HFFc6 (cell line): ENCODE measurements at places on chromosomes 11 and 22. TPM values are rescaled to one million over a fixed set of nuclear protein-coding genes. Genes with fewer than 3 reads are reported as not detected.
A peak's percentile ranks its signal among the peaks of the same experiment; 100 is the strongest.

DNA sequence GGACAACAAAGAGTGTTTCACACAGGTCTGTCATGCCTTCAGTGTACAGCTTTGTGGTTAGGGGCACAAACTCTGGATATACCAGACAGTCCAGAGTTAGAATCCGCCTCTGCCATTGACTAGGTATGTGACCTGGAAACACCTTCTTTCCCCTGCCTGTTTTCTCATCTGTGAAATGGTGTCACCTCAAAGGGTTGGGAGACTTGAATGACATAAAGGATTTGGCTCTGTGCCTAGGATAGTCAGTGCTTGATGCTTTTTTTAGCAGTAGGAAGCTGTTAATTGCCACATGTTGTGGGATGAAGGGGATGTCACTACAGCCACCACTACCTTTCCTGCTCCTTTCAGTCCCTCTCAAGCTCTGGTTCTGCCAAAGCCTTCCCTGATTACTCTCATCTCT lies 17.4 kb upstream of the LRRC55 start:
- no peak for DNase-seq

DNA sequence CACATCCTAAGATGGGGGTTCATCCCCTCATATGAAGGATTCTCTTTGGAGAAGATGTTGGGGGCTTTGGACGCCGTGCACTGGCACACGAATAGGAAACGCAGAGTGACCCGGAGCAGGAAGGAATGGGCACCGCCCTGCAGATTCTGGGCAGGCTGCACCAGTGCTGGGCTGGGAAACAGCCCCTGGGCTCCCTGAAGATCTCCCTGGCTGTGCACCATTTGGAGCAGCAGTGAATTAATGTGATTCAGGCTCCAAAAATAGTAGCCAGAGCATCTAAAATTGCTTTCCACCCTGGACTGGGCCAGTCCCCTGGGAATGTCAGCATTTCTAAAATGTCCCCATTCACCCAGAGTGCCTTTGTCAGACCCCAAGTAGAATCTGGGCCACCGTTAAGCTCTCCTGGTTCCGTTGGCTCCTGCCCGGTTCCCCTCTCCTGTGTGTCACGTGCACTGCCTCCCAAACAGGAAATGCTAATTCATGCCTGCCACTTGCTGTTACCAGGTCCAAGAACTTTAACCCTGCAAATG lies 18.6 kb downstream of the IRAG1 start:
- DNase-seq: no peak

GRCh38 chr11:64021757-64022093 lies 14.0 kb upstream of the FLRT1 start:
- DNase-seq: no peak

DNA sequence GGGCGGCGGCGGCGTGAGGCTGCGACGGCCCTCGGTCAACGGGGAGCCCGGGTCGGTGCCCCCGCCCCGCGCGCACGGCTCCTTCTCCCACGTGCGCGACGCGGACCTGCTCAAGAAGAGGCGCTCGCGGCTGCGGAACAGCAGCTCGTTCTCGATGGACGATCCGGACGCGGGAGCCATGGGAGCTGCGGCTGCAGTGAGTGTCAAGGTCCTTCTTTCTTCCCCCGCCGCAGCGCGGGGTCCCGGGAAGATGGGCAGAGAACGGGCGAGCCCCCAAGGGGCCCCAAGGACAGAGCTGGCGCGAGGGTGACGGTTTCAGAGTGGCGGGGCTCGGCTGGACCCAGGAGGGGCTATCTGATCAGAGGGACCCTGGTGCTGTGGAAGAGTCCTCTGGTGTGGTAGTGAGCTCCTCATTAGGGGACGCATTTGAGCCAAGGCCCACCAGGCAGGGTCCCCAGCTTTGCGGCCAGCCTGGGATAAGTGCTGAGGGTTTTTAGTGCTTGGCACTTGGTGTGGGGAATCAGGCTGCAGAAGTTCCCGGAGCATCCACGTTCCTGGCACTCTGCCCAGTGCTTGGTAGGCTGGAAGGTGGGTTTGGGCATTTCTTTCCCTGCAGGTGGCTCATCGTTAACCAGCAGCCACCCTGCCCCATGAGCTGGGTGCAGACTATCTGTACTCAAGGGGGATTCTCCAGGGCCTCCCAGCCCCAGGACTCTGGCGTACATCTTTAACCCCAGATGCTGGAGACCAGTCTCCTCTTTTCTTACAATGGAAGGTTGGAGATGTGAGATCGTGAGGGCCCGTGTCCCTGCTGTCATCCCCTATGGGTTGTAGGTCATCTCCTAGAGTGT lies 9.8 kb downstream of the EHBP1L1 start:
- DNase-seq: no peak

- DNase-seq: peak; percentile 35
These were observed 28.7 kb downstream of the GUCD1 start for GRCh38 chr22:24526191-24526590.

DNA sequence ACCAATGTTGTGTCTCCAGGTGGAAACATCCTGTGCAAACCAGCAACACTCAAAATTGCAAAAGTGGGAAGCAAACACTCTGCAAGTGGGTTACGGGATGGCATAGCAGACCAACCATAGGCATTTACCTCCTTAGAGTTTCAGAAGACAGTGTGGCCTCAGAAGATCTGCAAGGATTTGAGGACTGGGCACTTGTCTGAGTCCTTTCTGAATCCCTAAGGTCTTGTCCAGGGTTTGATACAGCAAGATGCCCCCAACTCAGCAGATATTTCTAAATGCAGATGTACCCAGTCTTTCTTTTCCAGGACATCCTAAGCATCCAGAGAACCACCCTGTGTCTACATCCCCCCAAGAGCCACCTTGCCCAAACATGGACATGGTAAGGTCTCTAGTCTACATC lies 51.7 kb upstream of the SHANK2 start:
- no peak for DNase-seq

ST14 gene
- total RNA-seq: not detected in 3 replicates

GRCh38 chr11:102799681-102800340 lies 1.9 kb upstream of the MMP1 start:
- no peak for DNase-seq

DNA sequence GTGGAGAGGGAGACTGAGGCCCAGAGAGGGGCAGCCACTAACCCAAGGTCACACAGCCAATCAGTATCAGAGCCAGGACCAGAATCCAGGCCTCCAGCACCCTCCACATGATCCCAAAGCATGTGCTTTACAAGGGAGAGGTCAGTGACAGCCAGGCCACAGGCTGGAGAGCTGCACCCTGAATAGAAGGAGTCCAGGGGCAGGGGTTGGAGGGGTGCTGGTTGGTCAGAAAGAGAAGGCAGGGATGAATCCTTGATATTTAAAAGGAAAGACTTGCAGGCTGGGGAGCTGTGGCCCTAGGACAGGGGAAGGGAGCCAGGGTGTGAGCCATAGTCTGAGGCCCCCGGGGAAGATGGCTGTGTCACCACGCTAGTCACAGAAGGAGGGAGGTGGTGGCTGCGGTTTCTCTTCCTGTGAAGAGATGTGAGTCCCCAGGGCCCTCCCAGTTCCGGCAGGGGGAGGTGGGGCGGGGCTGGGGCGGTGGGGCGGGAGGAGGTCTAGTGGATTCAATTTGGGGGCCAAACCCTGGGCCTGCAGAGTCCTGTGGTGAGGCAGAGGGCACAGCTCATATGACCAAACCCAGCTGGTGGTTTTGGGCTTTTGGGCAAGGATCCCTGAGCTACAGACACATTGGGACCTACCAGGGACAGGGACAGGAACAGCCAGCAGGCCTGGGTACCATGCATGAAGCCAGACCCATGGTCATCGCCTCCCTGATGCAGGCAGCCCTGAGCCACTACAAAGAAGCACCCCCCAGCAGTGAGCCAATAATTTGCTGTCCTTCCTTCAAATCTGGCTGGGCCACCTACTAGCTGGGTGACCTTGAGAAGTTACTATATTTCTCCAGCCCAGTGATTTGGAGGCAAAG lies 14.0 kb downstream of the RAC2 start:
- peak; percentile 66 for DNase-seq

MMP7 gene
- total RNA-seq: not detected in 2 replicates

- DNase-seq: no peak
These were observed 47.0 kb upstream of the LINC01488 start for GRCh38 chr11:69434471-69434931.

DNA sequence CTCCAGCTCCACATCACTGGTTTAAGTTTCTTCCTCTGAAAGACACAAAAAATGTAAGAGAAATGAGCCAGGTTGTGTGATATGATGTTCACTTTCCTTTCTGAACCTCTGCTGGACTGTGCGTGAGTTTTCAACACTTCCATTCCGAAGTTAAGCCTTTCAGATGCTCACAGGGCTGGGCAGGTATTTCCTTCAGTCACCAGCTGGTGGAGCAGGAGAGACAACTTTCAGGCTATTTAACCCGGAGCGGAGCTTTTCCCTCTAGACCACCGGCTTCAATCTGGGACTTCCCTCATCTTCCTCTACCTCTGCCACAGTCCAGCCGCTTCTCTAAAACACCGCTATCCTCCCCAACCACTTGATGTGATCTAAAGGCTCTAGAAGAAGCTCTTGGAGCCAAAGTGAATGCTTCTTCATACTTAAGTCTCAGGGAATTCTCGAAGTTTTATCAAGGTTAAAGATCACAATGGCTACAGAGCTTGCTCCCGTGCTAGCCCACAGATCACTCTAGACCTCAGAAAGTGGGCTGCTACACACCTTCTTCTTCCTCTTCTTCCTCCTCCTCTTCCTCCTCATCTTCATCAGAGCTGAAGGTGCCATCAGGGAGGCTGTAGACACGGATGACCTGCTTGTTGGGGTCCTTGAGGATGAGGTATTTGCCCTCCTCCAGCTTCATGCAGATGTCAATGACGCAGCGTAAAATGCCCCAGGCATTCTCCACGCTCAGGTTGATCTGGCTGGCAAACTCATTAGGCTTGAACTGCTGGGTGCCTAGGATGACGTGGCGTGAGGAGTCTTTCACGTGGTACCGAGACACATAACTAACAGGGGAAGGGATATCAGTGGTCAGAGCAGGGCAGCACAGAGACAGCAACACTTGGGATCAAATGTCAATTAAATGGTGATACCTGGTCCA lies 4.4 kb upstream of the FOXRED2 start:
- DNase-seq: peak; percentile 23

DNA sequence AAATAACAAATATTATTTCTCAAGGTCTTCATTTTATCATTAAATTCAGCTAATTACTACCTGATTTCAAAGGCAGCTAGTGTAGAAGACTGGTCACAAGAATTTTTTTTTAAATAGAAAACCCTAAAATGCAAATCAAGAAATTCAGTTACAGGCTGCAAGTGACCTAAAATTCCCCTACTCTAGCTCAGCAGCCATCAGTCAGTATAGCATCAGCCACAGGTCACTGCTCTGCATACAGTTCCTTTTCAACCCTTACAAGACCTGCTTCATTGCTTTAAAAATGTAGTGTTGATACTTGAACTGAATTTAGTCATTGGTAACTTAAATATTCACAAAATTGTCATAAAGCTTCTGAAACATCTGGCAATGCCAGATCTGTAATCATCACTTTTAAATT lies 9.5 kb upstream of the B3GNT6 start:
- no peak for DNase-seq

- DNase-seq: no peak
These were observed 219.4 kb downstream of the CADM1 start for GRCh38 chr11:115284773-115285172.

RPS19BP1 gene
- 75.9 to 104 TPM (median 93.0 TPM) in 3 replicates for total RNA-seq

DNA sequence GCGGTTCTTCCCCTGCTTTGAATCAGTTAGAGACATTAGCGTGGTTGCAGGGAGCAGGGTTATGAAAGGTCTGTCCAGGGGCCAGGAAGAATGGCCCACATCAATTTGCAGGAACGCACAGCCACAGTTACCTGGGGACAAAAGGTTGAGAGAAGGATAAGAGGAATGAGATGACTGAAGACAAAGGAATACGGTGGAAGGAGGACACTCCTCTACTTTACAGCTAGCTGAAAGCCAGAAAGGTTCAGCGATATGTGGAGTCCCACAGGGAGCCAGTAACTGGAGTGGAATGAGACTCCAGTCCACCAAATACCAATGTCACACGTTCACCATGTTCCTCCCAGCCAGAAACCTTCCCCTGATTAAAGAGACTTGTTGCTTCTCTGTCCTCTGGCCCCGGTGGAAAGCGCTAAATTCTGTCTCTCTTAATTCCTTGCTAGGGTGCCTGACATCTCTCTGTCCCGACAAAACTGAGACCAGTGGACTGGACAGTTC lies 10.7 kb downstream of the XNDC1N start:
- DNase-seq: no peak

- DNase-seq: no peak
These were observed 101.8 kb downstream of the MYO18B start for GRCh38 chr22:25843660-25844405.

DNA sequence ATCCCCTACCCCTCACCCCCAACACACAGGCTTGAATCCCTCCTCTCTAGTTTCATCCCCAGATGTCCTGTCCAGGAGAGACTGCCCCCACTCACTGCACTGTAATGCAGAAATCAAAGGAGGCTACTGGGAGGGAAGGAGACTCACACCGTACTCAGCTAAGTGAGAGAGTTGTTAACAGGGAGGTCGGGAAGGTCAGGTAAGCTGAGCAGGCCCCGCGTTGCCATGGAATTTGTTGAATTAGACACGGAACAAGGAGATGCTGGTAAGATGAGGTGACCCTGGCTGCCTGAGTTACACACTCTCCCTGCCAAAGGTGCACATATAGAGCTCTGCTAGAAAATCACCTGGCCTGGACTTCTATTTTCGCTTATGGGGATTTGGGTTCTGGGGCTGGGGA lies 197.9 kb downstream of the NXPE2 start:
- DNase-seq: no peak

DNA sequence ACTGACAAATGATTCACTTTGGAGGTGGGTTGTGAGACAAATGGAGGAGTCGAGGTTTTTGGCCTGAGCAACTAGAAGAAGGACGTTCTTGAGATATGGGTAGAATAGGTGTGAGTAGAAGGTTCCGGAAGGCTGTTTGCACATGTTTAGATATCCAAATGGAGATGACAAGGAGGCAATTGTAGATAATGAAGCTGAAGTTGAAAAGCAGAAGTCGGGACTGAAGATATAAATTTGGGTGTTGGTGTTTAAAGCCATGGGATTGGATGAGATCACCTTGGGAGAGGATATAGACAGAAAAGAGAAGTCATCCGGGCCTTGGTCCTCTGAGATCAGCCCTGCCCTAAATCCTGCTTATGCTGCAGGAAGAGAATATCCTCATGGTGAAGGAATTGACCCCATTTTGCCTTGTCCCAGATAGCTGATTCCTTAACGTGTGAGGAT lies 75.5 kb upstream of the CD44 start:
- no peak for DNase-seq

CDC42EP2 gene
- total RNA-seq: 22.2 to 35.5 TPM (median 25.4 TPM) in 3 replicates
